ENCODE measurements at places on chromosomes 4 and X.

DNA sequence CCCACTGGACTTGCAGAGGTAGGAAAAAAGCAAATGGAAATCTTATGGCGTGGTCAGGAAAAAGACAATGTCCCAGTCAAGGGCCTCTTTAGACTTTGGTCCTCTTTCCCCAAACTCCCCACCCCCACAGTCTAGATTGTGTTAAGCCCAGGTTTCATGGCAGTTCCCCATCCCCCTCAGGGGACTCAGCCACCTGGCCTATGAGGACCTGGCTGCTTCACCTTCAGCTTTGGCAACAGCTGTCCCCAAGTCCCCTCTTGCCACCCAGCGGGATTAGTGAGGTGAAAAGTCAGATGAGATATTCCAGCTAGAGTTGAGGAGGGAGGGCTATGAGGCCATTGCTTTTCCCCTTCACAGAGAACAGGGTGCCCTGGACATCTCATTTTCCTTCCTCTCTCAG, 457 bp downstream of the RIPPLY1 start:
- no peak for DNase-seq

DNA sequence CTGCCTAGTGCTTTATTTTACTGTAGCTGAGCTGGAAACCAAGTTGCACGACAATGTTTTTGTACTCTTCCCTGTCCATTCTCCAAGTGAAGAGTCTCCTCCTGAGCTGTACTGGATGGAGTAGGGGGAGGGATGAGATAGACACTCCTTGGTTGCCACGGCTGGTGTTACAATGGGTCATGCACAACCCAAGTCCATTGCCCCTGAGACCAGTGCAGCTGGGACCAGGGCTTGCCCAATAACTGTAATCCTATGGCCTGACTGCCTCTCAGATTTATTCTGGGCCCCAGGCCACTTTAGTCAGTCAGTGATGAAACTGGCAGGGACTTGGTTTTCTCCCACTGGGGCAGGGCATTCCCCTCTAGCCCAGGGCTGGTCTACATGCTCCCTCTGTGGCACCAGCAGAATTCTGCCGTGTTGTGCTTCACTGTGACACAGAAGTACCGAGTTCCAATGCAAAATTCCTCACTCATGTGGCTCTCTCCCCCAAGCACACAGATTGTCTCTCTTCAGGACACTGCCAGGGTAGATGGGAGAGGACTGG, 203.3 kb upstream of the PCDH18 start:
- DNase-seq: no peak

GRCh38 chrX:132165651-132166050, 37.8 kb upstream of the FRMD7 start:
- DNase-seq: no peak

GRCh38 chrX:33908898-33909297, 223.2 kb downstream of the FAM47A start:
- DNase-seq: no peak

DNA sequence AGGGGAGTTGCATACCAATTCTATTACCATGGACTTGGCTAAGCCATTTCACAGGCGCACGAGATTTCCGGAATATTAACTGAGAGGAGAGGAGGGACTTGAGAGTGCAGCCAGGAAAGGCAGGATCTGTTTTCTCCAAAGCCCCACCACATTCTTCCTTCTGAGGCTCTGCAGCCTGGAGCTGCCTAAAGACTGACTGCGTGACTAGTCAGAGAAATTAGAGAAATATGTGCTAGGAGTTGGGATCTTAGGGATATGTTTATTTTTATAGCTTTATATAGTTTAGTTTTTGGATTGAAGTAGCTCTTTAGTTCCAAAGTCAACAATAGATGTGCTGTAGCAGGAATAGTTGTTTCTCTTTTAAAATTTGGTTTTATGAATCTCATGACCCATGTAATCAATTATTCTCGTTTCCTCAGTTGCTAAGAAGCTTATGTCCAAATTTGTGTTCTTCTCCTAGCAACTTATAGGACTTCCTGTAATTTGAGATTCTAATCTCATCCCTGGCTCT, 300.1 kb upstream of the DDX53 start:
- no peak for DNase-seq

GRCh38 chr4:53779025-53779424, 187.7 kb upstream of the LNX1 start:
- no peak for DNase-seq

DNA sequence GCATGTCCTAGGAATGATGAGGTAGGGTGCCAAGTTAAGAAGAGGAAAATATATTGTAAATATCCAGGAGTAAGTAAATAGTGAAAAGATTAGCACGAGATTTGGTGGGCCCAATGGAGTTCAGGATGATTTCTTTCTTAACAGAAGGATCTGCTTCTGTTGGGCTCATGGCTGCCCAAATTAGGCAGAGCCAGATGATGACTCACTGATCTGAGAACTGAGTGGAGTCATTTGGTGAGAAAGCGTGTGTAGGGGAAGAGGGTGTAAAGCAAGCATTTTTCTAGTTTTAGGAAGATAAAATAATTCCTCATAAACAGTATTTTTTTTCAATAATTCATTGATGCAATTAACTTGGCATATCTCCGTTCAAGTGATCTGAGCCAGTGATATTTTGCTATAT, 1.6 kb downstream of the TBX22 start:
- no peak for DNase-seq

- peak; percentile 87 for DNase-seq
Measured at GRCh38 chr4:139603576-139604410, 47.8 kb upstream of the SETD7 start.

DNA sequence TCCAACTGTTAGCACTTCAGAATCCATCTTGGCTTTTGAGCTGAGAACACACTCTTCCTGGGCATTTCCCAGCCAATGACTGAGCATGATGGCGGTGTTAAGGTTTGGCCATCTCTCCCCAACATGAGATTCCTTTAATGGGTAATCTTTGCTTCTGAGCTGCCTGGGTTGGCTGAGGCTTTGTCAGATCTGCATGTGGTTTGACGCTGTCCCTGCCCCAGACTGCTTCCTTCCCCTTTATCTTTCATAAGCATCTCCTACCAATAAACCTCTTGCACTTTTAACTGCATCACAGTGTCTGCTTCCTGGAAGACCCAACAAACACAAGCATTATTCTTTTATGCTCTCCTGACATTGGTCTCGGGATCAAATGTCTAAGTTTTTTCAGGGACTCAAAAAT, 31.5 kb upstream of the DIPK2B start:
- DNase-seq: no peak

DNA sequence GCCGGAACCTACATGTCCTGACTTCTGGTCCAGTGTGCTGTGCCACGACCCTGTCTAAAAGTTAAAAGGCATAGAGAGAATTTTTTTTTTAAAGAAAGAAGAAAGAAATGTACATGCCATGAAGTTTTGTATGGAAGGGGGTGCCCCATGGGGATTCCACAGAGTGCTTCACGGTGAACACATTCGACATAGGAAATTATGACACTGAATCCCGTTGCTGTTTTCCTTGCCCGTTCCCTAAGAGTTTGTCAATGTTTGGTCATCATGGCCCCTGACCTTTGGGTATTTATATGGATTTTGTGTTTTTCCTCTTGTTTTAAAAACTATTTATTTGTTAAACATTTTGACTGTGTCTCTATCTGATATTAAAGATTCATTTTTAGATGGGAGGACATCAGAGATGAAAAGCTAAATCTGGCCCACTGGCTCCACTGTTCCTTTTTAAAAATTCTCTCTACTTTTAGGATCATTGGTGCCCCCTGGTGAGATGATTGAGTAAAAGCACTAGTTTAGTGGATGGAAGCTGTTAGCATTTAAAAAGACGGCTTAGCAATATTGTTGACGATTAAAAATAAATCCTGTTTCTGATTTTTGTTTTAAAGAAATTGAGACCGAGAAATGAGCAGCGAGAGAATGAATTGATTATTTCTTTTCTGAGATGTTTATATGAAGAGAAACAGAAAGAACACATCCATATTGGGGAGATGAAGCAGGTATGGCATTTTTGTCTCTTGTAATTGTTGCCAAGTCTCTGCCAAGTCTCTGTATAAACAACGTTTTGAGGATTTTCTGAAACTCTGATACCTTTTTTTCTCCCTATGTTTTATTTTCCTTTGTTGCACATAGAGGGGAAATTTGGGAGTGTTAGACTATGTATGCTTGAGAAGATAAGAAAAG, 75.0 kb downstream of the PTTG2 start:
- DNase-seq: no peak

DNA sequence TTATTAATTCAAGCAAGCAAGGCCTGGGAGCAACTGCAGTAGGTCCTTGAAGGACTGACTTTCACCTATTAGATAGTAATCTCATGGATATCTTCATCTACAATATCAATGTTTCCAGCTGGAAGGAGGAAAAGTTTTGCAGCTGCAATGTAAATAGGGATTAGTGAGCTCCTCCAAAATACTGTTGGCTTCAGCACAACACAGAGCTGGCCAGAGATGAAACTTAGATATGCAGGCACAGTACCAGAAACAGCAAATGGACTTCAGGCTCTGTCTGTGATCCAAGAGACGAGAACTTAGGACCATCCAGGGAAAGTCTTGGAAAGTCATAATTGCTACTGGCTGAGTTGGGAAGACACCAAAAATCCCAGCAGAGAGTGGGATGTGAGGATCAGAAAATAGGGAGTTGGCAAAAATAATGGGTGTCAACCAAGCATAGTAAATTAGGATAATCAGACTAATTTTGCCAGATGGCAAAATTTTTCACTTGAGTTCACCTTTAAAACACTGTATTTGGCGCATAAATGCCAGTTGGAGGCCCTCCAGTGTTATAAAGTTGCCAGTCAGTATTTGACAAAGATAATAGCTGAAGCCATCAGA, 57.5 kb downstream of the PARM1 start:
- no peak for DNase-seq

DNA sequence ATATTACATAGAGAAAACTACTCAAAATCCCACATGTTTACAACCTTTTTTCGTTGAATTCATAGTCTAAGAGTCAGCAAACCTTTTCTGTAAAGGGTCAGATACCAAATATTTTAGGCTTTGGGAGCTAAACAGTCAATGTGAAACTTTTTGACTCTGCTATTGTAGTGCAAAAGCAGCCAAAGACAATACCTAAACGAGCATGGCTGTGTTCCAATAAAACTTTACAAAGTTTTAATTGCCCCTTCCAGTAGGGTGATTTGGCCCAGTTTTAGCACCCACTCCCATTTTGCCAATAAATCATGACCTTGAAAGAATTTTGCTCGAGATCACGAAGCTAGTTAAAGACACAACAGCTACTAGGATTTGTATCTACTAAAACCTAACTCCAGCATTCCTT, 147.2 kb downstream of the ANKRD50 start:
- no peak for DNase-seq

DNA sequence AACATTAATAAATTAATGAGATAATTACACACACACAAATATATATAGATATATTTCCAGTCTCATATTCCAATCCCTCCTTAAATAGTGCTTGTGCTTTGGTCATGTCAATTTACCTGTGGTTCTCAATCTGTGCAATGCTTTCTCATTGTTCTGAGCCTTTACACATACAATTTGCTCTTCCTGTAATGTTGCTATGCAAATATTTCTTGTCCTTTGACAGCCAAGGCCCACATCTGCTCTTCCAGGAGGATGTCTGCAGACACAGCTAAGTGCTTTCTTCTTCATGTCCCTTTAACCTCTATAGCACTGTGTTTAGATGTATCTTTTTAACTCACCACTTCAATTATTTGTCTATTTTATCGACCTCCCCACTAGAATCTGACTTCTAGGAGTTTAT, 67.3 kb upstream of the RAPGEF2 start:
- no peak for DNase-seq

- no peak for DNase-seq
Measured at GRCh38 chrX:135009838-135010237, 12.5 kb downstream of the RTL8B start.

- DNase-seq: no peak
Measured at GRCh38 chrX:8849945-8850344, 48.8 kb upstream of the FAM9A start.

GRCh38 chrX:41131766-41132165, 46.5 kb downstream of the USP9X start:
- no peak for DNase-seq

DNA sequence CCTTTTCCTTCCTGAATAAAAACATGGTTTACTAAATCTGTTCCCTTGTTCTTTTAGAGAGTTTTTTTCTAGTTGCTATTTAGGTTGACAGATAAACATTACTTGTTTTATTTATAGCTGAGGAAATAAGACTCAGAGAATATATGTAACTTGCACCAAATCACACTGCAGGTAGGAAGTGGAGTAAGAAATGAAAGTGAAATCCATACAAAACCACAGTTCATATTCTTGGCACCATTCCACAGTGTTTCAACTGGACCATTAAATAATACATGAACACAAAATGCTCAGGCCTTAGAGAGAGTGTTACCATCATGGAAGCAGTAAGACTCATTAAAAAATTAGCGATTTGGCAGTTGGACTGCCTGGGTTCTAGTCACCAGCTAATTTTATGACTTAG, 326.9 kb upstream of the SLIT2 start:
- DNase-seq: no peak

DNA sequence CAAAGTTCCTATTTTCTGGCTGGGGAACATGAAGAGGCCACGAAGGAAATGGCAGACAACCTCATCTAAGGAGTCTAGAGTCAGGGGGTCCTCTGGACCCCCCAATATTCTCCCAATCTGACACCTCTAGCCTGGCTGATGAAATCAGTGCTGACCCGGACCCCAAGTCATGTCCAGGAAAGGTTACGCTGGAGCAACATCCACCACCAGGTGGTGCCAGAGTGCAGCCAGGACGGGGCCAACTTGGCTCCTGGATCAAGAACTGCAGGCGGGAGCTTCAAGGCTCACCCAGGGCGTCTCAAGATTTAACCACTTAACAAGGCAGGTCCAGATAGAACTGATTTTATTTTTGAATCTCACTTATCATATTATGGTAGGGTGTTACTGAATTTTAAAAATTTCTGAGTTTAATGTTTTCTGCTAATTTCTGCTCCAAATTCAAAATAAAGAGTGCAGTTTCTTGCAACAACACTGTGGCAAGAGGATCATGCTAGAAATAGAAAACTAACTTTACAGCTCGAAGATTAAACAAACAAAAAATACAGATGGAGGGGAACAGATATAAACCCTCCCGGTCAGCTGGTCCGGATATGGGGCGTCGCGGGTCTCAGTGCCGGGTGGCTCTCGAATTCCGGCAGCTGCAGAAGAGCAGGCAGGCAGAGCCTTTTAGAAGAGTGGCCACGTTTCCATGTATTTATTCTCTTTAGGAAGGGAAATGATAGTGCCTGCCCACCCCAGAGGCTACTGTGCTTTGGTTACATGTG, 135.5 kb downstream of the AFAP1 start:
- peak; percentile 95 for DNase-seq

DNA sequence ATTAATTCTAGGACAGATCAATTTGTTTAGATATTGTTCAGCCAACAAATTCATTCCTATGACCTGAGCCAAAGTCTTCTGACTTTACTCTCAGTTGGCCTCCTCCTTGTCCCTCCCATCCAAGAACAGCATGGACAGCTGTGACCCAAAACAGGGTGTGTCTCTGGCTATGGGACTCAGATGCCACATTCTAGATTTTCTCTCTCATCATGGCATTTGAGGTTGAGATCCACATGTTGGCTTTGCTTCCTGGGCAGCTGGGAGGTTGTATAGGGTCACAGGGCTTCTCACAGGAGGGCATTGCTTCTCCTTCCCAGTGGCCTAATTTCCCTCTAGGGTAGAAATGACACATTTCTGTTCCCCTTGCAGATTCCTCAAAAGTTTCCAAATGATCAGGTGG, 22.6 kb upstream of the EGF start:
- DNase-seq: no peak
